Mucosa of gallbladder (tissue), 1 donor: ENCODE measurements at places on chromosomes 2 and 18. TPM values are rescaled to one million over a fixed set of nuclear protein-coding genes. Genes with fewer than 3 reads are reported as not detected.

APCDD1 gene
- 170 TPM for total RNA-seq

CAVIN2 gene
- 138 TPM for total RNA-seq

FOXI3 gene
- not detected for total RNA-seq

RPE gene
- total RNA-seq, result 53.1 TPM

FARSB gene
- 12.1 TPM for total RNA-seq

MROH2A gene
- total RNA-seq, result 1.2 TPM

TMEM127 gene
- total RNA-seq, result 80.3 TPM

DPYSL5 gene
- total RNA-seq, result 0.26 TPM

DNA sequence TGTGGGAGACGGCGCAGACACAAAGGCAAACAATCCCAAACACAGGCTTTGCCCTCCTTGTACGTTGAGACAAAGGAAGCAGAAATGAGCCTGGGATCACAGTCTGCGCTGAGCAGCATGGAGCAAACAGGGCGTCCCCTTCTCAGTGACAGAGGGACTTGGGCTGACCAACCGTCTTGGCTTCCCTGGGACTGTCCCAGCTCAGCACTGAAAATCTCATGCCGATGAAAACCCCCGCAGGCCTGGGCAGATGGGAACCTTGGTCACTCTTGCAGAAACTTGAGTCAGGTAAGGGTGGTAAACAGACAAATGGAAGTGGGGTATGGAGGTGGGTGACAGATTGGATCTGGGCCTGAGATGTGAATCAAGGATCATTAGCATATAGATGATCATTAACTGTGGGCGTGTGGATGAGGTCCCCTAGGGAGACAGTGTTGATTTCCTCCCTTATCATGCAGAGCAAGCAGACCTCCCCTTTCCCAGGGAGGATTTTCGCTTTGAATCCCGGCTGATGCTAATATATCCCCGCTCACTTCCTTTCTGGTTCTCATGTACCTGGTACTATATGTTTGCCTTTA lies 19.1 kb upstream of the SH3BP4 start:
- DNase-seq, result peak; percentile 28

DNA sequence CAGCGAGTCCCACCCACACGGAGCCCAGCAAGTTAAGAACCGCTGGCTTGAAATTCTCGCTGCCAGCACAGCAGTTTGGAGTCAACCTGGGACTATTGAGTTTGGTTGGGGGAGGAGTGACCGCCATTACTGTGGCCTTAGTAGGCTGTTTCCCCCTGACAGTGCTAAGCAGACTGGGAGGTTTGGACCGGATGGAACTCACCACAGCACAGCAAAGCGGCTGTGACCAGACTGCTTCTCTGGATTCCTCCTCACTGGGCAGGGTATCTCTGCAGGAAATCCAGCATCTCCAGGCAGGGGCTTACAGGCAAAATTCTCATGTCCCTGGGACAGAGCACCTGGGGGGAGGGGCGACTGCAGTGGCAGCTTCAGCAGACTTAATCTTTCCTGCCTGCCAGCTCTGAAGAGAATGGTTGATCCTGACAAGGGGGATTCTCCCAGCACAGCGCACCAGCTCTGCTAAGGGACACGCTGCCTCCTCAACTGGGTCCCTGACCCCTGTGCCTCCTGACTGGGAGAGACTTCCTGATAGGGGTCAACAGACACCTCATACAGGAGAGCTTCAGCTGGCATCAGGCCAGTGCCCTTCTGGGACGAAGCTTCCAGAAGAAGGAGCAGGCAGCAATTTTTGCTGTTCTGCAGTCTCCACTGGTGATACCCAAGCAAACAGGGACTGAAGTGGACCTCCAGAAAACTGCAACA lies 425.4 kb downstream of the NYAP2 start:
- no peak for DNase-seq

DNA sequence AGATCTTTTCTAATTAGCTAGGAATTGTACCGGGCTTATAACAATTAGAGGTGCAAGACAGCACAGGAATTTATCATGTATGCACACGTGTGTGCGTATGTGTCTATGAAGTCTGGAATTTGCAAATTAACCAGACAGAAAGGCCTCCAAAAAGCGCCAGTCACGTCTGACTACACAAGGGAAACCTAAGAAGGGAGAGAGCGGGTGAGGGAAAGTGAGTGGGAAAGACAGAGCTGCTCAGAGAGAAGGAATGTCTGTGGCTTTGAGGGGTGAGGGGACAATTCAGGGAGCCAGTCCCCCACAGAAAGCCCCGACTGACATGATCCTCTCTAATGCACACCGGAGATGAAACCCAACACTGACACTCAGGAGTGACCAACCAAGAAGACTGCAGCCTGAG lies 197.7 kb upstream of the SH3BP4 start:
- no peak for DNase-seq

- DNase-seq, result no peak
Measured at GRCh38 chr2:63667132-63667700, 78.5 kb downstream of the MDH1 start.

- no peak for DNase-seq
Measured at GRCh38 chr2:173511357-173511756, 156.7 kb downstream of the CDCA7 start.

DNA sequence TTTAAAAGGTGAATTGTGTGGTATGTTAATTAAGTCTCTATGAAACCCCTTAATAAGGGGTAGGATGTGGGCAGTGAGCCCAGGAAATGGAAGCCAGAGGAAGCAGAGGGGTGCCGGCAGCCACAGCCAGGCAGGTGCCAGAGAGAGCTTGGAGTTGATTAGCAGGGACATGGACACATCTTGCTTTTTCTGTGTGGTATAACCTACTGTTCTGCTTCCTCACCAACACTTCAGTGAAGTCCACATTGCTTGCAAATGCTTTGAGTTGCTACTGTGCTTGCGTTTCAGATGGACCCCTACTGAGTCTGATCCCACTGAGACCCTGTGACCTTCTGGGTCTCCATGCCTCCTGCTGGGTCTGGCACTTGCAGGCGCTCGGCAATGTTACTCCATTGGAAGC lies 30.3 kb upstream of the ARHGEF4 start:
- no peak for DNase-seq

DNA sequence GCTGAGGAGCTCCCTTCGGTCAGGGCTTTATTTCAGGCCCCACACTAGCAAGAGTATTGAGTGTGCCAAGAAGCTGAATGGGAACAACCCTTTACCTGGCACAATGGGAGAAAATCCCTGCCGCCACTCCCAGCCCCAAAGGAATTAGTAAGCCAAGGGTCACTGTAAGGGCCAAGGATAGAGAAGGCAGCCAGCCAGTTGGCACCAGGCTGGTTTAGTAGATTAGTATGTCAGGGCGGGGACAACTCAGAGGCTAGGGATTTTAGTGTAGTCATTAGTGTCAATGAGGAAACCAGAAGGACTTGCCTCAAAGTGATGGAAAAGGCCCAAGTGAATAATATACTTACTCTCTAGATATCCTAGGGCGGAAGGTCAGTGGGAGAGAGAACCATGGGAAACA lies 34.9 kb upstream of the CYP26B1 start:
- no peak for DNase-seq

GRCh38 chr2:191030521-191031154 lies 16.7 kb upstream of the STAT1 start:
- peak; percentile 50 for DNase-seq

DNA sequence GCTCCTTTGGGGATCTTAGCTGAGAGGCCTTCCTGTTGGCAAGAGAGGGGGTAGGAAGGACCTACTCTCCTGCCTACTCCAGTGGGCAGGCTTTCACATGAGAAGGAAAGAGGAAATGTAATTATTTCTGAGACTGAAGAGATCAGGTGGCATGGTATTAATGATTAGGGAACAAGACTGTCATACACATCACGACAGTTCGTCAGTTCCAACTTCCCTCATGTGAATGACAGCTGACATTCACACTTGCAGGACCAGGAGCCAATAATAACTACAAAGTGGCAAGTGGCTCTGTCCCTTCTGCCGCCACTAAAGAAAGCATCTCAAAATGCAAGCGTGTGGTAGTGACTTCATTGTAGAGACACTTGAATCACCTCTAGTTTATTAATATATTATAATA lies 90.0 kb downstream of the ZCCHC2 start:
- DNase-seq, result no peak

- no peak for DNase-seq
Measured at GRCh38 chr2:85796046-85796340, 42.2 kb downstream of the ATOH8 start.

GRCh38 chr2:66827851-66828250 lies 392.9 kb downstream of the MEIS1 start:
- DNase-seq, result no peak

GRCh38 chr2:98484652-98485452 lies 40.2 kb downstream of the INPP4A start:
- no peak for DNase-seq

- no peak for DNase-seq
Measured at GRCh38 chr2:195543902-195544894, 112.8 kb upstream of the SLC39A10 start.

GRCh38 chr2:133414486-133415209 lies 153.6 kb downstream of the NCKAP5 start:
- DNase-seq, result no peak

- DNase-seq, result no peak
Measured at GRCh38 chr2:233140978-233141377, 80.8 kb downstream of the INPP5D start.

DNA sequence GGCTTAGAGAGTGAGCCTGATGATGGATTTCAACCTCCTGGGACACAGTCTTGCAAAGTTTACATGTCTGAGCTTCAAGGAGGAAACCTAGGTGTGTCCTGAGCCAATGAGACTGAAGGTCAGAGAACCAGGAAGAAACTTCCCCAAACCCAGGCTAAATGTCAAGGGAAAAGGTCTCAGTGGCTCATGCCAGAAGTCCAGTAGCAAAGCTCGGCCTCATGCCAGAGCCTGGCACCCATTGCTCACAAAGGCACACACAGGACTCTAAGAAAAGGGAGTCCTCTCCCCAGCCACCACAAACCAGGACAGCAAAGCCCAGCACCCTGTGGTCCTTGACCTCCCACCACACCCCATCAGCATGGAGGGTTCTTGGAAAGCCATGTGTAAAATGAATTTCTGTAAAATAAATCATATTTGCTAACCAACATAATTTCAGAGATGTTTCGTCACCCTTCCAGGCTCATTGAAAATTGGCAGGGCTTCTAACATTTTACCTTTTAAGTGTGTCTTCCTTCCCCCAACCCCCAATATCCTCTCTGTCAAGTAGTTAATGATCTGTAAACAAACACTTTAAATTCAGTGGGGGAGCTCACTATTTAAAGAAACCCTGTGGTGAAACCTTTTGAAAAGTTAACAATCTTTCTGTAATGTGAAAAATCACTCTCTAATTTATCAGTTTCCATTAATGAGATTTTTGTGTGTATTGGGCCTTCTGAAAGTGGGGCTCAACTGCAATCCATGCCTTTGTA lies 77.1 kb downstream of the BCL11A start:
- no peak for DNase-seq

GRCh38 chr2:14189929-14190328 lies 442.6 kb upstream of the LRATD1 start:
- DNase-seq, result no peak

GRCh38 chr2:96120991-96121390 lies 4.6 kb upstream of the ADRA2B start:
- no peak for DNase-seq

- DNase-seq, result no peak
Measured at GRCh38 chr2:188181067-188181838, 110.4 kb upstream of the GULP1 start.

- DNase-seq, result no peak
Measured at GRCh38 chr18:74819433-74820059, 221.9 kb downstream of the ZNF407 start.

DNA sequence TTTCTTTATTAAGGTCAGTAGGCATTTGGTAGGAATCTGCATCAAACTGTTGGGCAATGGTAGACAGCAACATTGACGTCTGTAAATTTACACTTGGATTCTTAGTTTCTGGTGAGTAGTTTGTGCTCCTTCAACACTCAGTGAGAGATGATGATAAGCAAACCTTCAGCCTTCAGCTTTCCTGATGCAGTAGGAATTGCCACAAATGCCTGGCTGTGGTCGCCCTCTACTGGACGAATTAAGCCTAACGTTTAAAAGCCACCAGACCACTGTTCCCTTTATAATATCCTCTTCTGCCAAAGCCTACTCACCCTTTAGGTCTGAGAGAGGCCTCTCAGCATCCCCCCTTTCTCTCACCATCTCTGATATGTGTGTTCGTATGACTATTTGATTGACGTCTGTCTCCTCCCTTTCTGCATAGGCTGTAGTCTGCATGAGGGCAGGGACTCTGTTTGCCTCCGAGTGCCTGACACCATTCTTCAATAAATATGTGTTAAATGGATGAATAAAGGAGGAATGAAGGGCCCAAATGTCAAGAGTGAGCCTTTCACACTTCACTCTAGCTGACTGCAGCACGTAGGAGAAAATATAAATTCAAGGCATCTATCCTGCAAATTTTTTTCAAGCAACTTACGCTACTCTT lies 47.0 kb upstream of the PLEKHM3 start:
- DNase-seq, result peak; percentile 77

- peak; percentile 49 for DNase-seq
Measured at GRCh38 chr18:70337139-70337972, 48.5 kb downstream of the SOCS6 start.

GRCh38 chr2:216348756-216349308 lies 23.5 kb downstream of the MARCHF4 start:
- DNase-seq, result no peak

GRCh38 chr2:189129971-189130370 lies 49.6 kb downstream of the COL5A2 start:
- no peak for DNase-seq

DNA sequence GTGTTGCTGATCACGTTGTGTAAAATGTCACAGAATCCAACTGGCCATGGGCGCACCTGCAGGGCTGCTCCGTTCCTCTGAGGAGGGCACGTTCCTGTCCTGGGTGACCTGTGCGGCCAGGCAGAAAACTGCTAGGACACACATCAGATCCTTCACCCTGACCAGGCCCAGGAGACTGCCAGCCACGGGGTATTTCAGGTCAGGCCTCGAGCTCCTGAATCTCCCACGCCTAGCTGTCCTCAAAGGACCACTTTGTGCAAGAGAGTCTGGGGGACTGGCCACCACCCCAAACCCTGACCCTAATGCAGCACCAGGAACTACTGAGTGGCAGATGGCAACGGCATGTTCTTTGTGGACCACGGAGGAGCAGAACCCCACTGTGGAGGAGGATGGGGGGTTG lies 11.1 kb downstream of the PRLH start:
- no peak for DNase-seq

GRCh38 chr2:138760676-138761075 lies 19.5 kb downstream of the NXPH2 start:
- no peak for DNase-seq

DNA sequence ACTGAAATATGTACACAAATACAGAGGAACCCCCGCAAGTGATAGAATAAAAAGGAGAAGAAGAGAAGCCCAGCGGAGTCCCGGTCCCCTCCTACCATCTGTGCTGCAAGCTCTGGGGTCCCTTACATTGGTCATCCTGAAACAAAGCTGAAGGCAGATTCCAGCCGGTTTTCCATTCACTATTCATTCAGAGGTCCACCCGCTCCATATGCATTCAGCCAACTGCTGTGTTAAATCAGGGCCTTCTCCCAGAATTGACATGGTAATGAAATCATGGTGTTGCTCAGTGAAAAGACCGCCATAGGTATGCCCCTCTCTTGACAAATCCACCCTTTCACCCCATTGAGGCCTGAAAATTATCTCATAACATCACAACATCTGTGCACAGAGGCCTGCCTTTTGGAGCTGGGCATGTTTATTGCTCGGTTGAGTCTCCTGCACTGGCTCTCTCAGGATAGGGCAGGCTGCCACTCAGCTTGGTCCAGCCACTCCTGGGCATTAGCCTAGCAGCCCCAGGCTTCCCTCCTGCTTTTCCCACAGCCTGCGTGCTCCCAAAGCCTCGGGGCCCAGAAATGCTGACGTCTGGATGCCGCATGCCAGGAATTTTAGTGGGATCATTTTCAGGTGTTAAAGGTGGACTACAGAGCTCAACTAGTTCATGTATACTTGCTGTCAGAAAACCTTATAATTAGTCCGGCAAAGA lies 39.3 kb upstream of the ID2 start:
- DNase-seq, result no peak

GRCh38 chr2:161975062-161975812 lies 98.8 kb downstream of the DPP4 start:
- DNase-seq, result no peak
